ENCODE measurements at places on chromosomes 5 and 9.

DNA sequence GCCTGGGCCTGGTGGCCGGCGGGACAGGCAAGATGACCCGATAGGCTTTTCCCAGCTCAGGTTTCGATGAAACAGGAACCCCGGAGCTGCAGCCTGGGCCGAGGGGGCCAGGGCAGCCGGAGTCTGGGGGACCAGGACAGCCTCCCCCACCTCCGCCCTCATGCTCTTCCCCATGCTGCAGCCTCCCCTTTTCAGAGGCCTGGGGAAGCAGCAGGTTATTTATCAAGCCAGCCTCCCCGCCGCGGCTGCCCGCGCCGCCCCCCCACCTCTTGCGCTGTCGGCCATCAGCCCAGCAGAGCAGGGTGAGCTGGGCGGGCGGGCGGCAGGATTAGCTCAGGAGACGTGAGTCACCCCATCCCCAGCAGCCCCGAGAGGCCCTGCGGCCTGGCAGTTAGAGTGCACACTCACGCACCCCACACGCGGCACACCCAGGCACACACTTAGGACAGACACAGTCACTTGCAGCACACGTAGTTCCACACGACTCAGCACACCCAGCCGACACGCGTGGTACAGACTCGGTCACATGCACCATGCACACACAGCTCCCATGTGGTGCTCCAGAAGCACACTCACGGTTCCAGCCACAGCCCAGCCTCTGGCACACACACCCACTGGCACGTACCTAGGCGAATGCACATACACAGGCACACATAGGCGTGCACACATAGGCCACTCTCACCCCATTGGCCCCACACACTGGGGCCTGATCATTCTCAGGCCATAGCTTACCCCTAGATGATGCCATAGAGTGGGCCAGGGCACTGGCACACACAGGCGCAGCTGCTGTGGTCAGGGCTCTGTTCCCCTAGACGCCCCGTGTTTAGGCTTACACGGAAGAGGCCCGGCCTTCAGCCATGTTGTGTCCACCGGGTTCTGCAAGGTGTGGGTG, 13.0 kb downstream of the CXXC5 start:
- DNase-seq, result no peak

GRCh38 chr9:27765266-27766072, 192.2 kb upstream of the C9orf72 start:
- DNase-seq, result no peak

DNA sequence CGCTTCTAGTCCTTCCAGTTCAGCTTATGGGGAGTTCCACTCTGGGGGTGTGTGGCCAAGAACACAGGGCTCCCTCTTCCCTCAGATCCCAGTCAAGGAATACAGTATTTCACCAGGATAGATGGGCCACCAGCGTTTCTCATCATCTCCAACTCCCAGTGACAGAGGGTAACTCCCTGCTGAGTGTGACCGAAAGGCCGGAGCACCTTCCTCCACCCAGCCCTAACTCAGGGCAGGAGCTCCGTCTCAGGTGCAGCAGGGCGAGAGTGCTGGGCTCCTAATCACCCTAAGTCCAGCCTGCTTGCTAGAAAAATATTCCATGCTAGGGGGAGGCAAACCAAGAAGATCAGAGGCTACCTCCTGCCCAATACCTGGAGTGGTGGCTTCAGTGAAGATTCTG, 102.6 kb downstream of the ADAMTS2 start:
- no peak for DNase-seq

DNA sequence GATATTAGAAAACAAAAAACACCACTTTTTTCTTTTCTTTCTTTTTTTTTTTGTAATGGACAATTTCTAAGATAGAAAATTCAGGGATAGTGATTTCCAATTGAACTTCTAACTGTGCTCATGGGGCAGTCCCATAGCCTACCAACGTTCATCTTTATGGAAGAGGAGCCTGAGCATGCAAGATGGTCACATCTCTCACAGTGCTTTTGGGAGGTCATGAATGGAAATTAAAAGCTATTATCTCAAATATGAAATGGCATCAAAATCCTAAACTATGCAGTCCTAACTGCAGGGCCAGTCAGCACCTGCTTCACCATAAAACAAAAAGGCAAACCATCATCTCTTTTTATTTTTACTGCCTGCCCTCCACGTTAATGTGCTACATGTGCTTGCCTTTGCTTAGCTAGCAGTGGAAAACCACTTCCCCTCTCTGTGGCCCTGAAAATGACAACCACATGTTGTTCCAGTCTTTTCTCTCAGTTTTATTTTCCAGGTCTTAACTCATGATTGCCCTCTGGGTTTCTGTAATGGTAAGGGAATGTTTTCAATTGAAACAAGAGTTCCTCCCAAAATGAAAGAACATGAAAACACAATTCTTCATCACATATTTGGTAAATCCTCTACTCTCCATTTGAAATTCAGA, 16.7 kb downstream of the IFNB1 start:
- no peak for DNase-seq

- DNase-seq, result no peak
These were observed 485.7 kb downstream of the CSNK1G3 start for GRCh38 chr5:123997462-123998215.

- DNase-seq, result no peak
These were observed 48.1 kb upstream of the SH3PXD2B start for GRCh38 chr5:172502410-172502809.

- no peak for DNase-seq
These were observed 1609.7 kb upstream of the CDH9 start for GRCh38 chr5:28648108-28648507.

DNA sequence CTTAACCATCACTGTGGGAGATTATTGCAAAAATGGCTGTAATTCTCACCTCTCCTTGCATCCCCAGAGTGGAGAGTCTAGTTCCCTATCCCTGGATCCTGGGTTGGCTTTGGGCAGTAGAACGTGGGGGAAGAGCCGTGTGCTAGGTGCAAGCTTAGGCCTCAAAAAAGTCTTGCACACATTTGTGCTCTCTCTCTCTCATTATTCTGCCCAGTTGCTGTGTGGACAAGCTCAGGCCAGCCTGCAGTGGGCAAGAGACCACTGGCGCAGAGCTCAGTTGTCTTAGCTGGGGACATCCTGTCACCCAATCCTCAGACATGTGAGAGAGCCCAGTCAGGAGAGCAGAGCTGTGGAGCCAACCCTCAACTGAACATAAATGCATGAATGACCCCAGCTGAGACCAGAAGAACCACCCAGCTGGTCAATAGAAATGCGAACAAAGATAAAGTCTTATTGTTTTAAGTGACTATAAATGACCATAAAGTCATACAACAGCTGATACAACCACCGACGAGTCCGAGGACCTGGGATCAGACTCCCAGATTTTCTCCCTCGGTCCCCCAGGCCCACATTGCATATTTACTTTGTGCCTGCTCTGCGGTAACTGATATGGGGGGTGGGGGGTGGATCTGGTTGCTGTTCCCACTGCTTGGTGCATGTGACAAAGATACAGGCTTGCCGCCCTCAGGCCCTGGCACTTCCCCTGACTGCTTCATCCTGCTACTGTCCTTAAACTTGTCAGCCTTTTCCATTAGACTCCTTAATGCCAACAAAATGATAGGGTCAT, 166.4 kb upstream of the MVB12B start:
- DNase-seq, result no peak

GRCh38 chr5:159804121-159804520, 112.2 kb upstream of the ADRA1B start:
- no peak for DNase-seq

DNA sequence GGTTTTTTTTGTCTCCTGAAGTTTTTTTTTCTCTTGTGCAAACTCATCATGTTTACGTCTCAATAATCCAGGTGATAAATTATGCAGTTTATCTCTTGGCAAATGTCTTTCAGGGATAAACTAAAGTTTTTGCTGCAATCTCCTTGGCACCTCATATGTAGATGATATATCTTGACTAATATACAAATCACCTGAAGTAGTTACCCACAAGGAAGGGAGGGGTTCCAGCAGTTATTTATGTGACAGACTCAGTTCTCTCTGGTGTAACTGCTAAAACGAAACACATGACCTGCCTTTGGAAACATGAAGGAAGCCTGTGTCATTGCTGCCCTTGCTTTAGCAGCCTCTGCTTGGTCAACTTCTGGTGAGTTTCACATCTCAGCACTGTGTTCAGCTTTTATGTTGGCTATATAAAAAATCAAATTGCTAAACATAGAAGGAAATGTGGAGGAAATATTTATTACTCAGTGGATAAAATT, 39.3 kb upstream of the KIAA1958 start:
- DNase-seq, result no peak

DNA sequence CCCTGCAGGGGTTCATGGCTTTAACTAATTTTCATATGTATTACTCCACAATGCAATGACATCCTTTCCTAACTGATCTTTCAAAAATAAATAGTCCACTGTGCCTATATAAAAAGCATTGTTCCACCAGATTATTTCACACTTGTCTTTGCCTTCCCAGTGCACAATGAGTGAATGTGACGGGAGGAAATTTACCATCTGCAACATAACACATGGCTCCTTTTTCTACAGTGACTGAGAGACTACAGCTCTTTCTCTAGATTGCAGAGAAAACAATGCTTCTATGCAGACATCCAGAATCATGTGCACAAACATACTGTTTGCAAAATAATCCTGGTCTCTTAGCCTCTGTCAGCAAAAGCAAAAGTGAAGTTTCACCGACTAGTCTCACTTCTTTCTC, 483.7 kb upstream of the PIK3R1 start:
- DNase-seq, result no peak

GRCh38 chr5:158877124-158877581, 222.6 kb downstream of the EBF1 start:
- no peak for DNase-seq

- DNase-seq, result no peak
These were observed 26.4 kb downstream of the TRIM14 start for GRCh38 chr9:98092613-98092931.

DNA sequence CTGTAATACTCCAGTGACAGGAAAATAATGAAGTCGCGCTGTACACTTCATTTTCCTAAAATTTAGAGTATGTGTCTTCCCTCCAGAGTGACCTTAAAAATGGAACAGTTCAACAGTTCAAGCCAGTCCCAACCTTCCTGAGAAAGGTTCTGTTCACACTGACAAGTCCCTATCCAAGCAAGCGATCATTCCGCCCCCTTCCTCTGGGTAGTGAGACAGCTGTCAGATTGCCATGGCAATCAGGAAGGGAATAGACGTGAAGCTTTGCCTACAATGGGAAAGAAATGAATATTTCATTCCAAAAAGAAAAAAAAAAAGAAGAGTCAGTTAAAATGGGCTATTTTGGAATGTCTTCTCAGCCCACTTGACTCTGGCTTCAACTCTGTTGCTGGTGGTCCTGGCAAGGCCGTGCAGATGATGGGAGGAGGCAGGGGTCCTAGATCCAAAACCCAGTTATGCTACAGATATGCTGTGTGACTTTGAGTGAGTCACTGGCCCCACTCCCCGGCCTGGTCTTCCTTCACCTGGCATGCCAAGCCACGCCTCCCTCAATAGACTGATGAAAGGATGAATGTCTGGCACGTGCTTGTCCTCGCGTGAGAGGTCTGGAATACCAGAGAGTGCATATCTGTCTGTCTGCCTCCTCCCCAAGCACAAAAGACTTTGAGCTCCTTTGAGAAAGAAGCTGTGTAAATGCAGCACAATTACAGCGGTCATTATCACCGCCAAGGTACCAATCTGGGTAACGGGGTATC, 165.8 kb upstream of the WWC1 start:
- no peak for DNase-seq

- DNase-seq, result no peak
These were observed 566.0 kb upstream of the CDH18 start for GRCh38 chr5:20554001-20554400.

DNA sequence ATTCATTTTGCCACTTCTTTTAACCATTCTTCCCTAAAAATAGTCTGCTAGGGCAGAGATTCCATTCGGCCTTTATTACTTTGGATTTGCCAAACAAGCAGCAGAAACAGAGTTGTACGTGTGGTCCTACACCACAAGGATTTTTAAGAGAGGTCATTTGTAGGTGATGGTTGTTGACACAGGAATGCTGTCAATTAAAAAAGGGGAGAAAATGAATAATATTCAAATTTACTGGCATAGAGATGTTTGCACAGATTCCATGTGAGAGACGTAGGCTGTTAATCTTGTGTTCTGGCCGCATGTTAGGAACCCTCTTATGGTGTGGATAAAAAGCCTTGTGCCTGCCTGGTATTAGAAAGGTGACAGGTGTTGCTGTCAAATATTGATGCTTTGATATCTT, 34.9 kb downstream of the TRIO start:
- DNase-seq, result no peak

DNA sequence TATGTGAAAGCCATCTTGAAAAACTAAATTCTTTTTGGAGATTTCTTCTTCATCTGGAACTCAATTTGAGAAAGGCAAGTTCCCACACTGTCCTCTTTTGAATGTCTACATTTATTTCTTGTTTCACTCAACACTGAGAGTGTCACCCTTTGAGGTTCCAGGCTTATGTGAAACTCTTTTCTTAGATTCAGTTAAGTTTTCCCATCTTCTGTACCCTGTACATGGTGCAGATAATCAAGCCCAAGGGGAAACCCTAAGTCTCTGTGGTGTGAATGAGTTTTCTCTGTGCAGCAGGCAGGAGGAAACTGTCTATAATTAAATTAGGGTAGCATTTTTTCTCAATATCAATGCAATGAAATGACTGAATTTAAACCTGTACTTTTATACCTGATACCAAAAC, 72.3 kb upstream of the PRLR start:
- no peak for DNase-seq

DNA sequence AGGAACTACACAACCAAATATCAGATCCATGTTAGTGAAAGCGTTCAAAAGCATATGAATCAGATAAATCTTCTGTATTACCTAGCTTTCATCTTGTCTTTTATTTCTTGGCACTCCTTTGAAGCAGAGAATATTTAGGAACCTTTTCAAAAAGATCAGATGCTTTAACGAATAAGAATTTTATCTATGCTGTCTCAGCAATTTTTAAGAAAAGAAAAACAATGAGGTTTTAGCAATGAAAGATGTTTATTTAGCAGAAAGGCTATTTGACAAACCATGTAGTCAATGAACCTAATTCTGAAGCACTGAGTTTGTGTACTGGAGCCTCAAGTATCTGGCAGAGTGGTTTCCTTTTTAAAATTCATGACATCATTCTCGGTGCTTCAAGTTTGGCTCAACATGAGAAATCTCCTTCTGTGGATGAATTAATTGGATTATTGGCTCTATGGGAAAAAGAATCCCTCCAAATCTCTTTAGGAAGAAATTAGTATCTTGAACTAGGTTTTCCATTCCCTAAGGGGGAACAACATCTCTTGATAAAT, 534.7 kb downstream of the CAAP1 start:
- DNase-seq, result no peak
